MCF 10A (cell line): ENCODE measurements at places on chromosomes 7 and 10.

DNA sequence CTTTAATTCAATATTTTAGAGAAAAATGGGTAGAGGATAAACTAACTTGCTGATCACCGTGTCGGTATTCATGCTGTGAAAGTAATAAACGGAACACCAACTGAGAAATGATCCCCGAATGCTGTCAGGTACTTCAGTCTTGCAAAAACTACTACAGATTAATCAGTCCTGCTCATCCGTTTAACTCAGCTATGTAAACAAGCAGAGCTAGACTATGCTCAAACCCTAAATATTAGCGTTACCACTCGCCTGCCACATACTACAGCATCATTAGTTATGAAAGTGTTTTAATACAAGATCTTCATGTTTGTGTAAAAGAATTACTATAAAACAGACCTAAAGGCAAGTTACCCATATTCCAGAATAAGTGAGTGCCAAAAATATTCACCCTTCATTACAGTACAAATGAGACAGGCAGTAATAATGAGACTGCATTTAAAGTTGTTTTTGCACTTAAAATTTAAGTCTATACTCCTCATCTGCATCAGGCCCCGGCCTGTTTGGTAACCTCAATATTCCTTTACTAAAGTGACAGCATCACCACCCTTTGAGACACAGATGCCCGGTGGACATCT, 952 bp downstream of the DNMBP start:
- peak; percentile 27 for DNase-seq

DNA sequence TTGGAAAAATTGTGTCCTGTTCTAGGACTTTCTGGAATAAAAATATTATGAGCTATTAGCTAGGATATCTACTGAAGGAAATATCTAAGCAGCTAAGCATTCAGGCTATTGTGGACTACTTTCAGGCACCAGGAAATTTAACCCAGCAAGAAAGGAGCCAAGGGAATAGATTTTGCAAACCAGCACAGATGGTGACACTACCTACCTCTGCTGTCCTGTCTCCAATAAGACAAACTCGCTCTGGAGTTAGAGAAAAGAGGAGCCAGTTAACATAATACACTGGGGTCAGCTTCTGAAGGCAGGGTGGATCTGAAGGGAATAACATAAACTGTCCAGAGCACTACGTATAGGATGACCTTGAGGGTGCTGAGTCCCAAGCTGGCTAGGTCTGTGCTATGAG, 223.7 kb upstream of the PRSS58 start:
- no peak for DNase-seq

DNA sequence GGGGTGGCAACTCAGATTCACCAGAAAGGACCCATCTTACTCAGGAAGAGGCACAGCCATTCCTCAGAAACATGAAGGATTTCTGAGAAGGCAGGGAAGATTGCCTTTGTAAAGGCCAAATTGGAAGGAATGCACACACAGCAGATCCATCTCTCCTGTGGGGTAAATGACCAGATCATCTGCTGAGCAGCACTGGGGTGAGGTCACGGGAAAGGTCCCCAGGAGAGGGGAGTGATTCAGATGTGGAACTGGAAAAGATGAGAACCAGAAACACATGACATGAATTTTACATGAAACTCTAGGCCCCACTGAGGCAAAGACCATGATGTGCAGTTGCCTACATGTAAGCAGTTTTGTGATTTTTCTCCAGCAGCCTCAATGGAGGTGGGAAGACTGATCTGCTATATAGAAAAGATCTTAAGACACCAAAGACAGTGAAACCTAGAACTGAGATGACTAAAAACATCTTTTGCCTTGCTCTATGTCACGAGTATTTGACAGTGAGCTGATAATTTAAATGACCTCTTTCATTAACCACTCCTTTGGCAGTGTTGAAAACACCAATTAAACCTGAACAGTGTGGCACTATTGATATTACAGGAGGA, 91.6 kb downstream of the AMPH start:
- DNase-seq, result no peak

- DNase-seq, result no peak
These were observed 54.7 kb downstream of the RBM20 start for GRCh38 chr10:110698782-110699201.

- no peak for DNase-seq
These were observed 14.6 kb downstream of the DRGX start for GRCh38 chr10:49381111-49381900.

GRCh38 chr7:94403546-94403945, 8.9 kb downstream of the COL1A2 start:
- no peak for DNase-seq
